NCI-H524 (cell line): ENCODE measurements at places on chromosomes 4 and X.
A peak's percentile ranks its signal among the peaks of the same experiment; 100 is the strongest.

- DNase-seq, result no peak
Measured at GRCh38 chrX:106670631-106671030, 55.9 kb upstream of the RNF128 start.

- no peak for DNase-seq
Measured at GRCh38 chr4:39363773-39364393, 2.3 kb downstream of the RFC1 start.

DNA sequence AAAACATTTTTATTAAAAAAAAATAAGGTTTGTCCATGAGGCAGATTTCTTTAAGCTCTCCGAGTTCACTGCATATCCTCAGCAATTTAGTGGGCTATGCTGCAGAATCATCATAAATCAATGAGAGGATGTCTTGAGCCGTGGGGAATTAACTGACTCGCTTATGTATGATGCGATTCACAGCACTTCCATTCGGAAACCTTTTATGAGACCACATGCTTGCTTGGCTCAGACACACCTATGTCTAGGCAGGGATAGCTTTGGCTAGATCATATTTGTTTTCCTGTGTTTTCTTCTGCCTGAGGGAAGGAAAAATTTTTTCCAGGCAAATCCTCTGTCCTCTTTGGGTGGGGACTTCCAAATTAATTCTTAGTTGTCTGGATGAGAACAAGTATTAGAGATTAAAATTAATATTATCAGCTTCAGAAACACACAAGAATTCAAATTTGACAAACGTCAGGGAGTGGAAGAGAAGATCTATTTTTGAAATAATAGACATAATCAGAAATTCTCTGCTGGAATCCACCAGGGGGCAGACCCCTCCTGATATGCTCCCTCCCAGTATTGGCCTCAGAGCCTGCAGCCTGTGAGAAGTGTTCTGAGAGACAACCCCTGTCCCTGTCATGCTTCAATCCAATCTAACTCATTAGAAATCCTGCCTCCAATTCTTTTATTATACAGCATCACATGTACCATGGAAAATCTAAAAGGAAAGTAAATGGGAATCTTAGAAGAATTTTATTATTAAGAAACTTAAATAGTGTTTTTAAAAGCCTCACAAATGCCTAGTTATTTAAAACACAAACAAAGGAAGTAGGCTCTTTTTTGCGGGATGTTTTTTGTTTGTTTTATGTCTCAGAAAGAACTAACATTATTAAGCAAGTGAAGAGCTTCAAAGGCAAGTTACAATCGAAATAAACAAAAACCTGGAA lies 345.1 kb upstream of the TACR3 start:
- peak; percentile 41 for DNase-seq

GRCh38 chr4:165668694-165669093 lies 204.3 kb upstream of the TLL1 start:
- no peak for DNase-seq

DNA sequence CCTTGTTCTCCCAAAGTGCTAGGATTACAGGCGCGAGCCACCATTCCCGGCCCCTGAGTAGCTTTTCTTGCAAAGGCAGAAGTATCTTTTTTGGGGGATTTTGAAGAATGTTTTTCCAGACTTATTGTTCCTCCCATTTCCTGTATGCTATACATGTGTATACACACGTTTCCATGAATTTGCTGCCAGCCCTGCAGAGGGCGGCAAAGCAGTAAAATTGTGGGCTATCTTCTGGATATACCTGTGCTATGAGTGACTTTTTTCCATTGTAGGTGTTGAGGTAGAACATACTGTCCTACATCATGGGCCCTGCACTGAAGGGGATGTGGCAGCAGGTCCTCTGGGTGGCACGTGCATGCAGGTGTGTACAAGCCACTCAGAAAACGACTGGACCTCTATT lies 16.9 kb upstream of the MED28 start:
- no peak for DNase-seq

DNA sequence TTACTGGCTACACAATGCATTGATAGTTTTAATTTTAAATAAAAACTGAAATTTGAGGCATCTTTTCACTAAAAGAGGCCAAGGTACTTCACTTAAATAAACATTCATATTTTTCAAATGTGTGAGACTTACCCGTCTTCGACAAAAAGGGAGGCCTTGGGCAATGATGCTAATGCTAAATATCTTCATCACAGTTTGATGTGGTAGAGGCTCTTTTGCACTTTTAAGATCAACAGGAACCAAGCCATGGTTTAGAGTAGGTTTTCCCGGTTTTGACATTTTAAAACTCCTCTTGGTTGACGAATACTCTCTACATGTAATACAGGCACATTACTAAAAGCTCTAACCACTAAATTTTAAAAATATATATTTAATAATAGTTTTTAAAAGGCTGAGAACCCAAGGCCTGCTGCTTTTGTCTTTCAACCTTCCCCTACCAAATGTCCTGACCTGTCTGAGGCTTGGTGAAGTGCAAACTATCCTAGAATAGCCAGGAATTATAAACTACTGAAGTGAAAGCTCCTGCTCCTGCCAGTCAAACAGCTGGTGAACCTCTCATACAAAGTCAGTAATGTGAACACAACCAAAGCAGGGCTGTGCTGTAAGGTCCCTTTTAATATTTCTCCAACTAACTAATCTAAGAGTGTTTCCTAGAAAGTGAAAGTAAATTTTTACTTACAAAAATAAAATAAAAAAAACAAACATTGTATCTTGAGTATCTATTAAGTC lies 153.7 kb downstream of the FBXW7 start:
- DNase-seq, result no peak

DNA sequence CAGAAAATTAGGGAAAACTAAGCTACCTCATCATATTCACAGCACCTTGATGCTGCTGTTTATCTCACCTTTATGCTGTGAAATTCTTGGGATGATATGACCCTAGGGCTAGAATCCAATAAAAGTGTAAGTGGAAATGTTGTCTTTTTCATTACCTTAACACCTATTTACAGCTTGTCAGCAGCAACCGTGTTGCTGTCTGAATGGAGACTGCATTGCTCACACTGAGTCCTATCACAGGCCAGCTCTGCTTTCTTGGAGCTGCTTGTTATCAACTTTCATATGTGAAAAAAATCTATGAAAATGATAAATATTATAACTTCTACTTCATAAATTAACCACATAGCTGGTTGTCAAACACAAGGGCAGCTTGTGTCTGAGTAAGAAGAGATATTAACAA lies 789.5 kb downstream of the TECRL start:
- no peak for DNase-seq

DNA sequence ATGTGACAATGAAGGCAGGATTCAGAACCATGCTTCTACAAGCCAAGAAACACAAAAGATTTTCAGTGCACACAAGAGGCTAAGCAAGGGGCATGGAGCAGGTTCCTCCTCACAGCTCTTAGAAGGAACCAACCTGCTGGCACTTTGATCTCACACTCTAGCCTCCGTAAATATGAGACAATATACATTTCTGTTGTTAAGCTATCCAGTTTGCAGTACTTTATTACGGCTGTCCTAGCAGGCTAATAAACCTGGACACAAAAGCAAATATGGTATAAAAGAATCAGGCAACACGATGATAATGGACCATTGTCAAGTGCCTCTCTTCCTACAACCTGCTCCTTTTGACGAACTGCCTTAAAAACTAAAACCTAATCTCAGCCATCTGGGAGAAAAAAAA lies 114.5 kb downstream of the ZAR1 start:
- DNase-seq, result peak; percentile 53
